ENCODE measurements at places on chromosomes 2 and 18. TPM values are rescaled to one million over a fixed set of nuclear protein-coding genes. Genes with fewer than 3 reads are reported as not detected.

Gene VWA3B
- total RNA-seq = not detected

Gene TBR1
- not detected for total RNA-seq

Gene TACR1
- total RNA-seq = not detected

Gene XDH
- total RNA-seq = not detected

Gene PMAIP1
- total RNA-seq = 93.0 TPM

Gene NYAP2
- not detected for total RNA-seq

- DNase-seq = no peak
Observed at GRCh38 chr2:170145191-170145590, 32.8 kb upstream of the MYO3B start.

GRCh38 chr2:53356291-53356905 is 411.2 kb upstream of the CHAC2 start:
- DNase-seq = no peak

DNA sequence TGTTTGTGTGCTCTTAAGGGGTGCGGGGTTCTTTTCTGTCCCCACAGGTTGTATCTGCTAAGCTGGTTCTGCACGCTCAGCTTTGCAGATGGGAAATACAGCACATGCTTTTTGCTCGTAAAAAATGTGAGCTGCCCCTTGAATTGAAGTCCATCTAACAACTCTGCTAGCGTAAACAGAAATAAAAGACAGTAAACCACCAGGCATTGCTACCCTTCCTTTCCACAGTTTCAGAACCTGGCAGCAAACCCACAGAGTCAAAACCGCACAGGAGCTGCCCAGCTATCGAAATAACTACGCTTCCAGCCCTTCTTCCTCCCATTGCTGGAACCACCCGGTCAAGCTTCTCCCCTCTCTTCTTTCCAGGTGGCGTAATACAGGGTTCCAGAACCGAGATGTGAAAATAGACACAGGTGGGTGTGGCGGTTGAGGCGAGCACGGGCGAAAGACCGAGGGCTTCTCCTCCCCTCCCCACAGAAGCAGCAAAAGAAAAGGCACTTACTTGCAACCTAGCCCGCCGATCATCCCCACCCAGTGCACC is 479 bp downstream of the SCN9A start:
- no peak for DNase-seq

DNA sequence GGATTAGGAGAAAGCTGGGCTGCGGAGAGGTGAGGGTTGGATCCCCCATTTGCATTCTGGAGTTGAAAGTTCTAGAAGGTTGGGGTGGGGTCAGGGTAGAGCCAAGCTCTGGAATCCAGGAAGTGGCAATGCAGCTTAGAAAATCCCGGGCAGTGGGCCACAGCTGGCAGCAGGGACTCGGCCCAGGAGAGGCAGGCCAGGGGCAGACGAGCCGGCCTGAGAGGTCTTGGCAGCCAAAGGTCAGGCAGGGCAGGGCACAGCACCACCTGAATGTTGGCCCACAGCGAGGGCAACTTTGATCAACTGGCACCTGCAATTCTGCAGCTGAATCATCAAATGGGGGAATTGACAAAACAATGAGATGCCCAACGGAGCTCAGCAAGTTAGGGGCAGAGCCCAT is 139.2 kb downstream of the INHBB start:
- no peak for DNase-seq

GRCh38 chr2:8258406-8258805 is 423.4 kb upstream of the ID2 start:
- DNase-seq = no peak

GRCh38 chr2:24276349-24276899 is 83.9 kb downstream of the ITSN2 start:
- no peak for DNase-seq

DNA sequence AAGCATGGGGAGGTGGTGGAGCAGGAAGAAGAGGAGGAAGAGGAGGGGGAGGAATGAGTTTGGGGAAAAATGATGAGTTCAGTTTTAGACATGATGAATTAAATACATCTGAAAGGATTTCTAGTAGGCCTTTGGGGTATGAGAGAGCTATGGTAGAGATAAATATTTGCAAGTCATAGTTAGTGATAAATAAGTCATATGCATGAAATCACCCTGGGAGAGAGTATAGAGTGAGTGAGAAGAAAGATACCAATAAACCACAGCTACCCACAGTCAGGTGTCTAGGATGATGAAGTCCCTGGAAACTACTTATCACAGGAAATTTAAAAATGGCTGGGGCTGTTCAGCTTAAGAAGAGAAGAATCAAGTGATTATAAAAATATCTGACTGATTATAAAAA is 240.5 kb downstream of the RDH14 start:
- DNase-seq = no peak

- DNase-seq = no peak
Observed at GRCh38 chr2:38245114-38245641, 131.9 kb downstream of the ATL2 start.

GRCh38 chr2:128362176-128362888 is 43.7 kb upstream of the HS6ST1 start:
- DNase-seq = no peak

DNA sequence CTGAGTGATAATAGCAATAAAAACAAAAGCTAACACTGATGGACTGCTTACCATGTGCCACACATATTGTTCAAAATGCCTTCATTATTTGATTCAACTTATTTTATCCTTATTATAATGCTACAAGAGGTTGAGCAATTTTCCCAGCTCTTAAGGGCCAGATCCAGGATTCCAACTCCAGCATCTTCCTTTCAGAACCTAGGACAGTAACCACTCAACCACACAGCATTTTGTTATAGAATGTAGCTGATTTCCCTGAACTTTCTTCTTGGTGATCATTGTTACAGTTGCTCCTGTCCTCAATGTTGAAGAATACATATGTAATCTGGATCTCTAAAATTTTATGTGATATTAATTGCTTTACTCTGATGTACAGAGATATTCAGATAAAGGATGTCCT is 341.7 kb downstream of the PIK3C3 start:
- DNase-seq = no peak

- no peak for DNase-seq
Observed at GRCh38 chr18:34866739-34867138, 156.6 kb downstream of the DTNA start.

DNA sequence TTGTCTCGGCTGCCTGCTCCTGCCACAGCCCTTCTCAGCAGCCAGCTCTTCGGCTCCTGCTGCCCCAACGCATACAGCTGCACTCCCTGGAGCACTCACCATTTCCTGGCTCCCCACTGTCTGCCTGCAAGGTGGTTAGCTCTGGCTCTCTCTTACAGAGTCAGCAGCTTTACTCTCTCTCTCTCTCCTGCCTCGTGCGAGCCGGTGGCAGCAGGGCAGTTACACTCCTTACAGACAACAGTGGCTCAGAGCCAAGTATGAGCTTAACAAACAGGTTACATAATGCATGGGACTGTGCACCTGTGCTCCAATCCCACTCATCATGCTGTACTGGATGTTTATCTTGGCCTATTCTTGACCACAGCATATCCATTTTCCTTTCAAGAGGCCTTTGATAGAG is 47.4 kb upstream of the DNAJC10 start:
- no peak for DNase-seq

- DNase-seq = no peak
Observed at GRCh38 chr2:119856469-119856901, 96.8 kb downstream of the PTPN4 start.

All from activated T-cell treated with anti-CD3 and anti-CD28 coated beads, Interleukin-2, amount 50 U/mL, for 4 hours (primary cell).